ENCODE measurements at places on chromosomes 3 and 15.

GRCh38 chr3:16352428-16352827, 87.4 kb downstream of the OXNAD1 start:
- no peak for DNase-seq

GRCh38 chr3:127678315-127678599, 5.5 kb downstream of the ABTB1 start:
- no peak for DNase-seq

GRCh38 chr3:123375014-123375940, 73.6 kb downstream of the ADCY5 start:
- no peak for DNase-seq

DNA sequence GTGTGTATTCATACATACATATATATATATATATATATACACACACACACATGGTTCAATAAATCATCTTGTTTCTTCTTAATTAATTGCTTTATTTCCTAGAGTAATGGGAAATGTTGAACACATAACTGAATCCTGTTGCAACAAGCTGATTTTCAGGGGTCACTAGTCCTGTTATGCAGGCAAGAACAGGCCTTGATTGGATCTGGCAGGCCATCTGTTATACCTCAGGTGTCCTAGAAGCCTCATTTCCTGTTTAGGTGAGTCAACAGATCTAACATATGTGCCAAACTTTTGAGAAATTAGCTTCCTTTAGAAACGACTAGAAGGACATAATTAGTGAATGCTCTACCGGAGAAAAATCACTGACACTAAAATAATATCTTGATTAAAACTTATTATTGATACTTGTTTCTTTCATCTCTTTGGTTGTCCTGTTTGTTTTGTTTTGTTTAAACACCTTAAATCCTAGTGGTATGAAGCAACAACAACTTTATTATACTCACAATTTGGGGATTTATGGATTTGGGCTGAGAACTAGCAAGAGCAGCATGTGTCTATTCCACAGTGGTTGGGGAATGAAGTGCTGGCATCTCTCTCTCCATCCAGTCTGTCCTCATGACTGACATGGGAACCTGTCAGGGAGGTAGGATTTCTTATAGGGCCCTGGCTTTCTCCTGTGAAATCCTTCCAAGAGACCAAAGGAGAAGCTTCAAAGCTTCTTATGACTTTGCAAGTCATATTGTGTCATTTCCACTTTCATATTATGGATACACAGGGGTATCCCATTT, 552.6 kb downstream of the NSUN3 start:
- no peak for DNase-seq

GRCh38 chr3:161050935-161051334, 54.2 kb downstream of the B3GALNT1 start:
- no peak for DNase-seq

DNA sequence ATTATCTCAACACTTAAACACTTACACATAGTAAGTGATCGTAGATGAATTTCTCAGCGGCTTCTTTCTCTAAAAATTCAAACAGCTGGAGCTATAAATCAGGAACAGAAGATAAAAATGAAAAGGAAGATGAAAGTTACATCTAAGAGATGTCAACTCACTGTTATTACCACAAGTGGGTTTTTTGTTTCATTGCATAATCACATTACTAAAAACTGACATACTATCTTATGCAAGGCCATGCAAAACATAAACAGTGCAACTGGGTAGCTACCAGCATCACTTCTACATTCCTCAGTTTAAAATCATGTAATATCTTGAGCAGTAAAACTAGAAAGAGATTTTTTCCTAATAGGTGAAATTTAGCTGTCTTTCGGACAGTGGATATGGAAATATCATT, 14.9 kb downstream of the MINDY4B start:
- no peak for DNase-seq

GRCh38 chr3:45748068-45748467, 48.3 kb downstream of the SLC6A20 start:
- DNase-seq = no peak

GRCh38 chr3:143326983-143327778, 207.6 kb downstream of the CHST2 start:
- no peak for DNase-seq

DNA sequence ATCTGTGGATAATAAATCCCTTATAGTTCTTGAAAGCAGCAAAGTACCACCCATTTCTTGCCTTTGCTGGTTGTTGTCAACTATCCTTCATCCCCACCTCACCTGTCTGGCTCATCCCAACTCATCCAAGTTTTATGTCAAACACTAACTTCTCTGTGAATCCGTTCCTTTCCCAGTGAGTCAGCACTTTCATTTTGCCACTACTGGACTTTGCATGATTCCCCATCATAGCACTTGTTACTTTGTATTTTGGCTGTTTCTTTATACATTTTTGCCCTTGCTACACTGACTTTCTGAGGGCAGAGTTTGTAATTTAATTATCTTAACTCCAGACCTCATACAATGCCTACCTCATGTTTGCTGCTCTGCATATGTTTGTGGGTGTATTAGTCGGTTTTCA, 90.8 kb upstream of the RORA start:
- DNase-seq = no peak

GRCh38 chr15:73082812-73083211, 30.5 kb downstream of the NEO1 start:
- DNase-seq = no peak

DNA sequence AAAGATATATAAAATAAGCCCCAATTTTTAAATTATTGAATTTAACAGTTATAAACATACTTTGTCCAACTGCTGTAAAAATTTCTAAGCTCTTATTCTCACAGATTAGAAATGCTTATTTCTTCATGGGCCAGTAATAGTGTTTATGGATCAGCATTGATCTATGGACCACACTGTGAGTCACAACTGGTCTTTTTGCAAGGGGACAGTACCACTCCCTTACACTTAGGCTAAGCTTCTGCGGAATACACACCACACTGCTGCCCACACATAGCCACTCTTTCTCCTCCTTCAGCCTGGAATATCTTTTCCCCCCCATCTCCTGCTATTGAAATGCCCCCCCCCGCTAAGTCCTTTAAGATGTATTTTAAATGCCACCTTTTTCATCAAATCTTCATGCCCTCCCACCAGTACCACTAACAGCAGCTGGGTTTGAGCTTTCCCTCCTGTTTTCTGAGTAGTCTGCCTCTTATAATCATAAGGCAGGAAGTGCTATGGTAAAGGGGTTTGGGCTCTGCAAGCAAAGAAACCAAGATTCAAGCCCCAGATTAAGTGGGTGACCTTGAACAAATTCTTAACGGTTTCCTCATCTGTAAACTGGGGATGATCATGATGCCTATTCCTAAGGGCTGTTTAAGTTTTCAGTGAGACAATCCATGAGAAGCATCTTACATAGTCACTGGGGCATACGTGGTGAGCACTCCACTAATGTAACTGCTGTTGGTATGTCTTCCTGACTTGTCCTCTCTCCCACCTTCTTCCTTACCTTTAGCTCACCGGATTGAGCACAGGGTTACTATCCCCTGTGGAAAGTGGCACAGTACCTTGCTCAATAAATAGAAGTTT, 69.2 kb downstream of the DCUN1D1 start:
- no peak for DNase-seq

GRCh38 chr3:156433910-156434309, 121.0 kb downstream of the SSR3 start:
- no peak for DNase-seq

DNA sequence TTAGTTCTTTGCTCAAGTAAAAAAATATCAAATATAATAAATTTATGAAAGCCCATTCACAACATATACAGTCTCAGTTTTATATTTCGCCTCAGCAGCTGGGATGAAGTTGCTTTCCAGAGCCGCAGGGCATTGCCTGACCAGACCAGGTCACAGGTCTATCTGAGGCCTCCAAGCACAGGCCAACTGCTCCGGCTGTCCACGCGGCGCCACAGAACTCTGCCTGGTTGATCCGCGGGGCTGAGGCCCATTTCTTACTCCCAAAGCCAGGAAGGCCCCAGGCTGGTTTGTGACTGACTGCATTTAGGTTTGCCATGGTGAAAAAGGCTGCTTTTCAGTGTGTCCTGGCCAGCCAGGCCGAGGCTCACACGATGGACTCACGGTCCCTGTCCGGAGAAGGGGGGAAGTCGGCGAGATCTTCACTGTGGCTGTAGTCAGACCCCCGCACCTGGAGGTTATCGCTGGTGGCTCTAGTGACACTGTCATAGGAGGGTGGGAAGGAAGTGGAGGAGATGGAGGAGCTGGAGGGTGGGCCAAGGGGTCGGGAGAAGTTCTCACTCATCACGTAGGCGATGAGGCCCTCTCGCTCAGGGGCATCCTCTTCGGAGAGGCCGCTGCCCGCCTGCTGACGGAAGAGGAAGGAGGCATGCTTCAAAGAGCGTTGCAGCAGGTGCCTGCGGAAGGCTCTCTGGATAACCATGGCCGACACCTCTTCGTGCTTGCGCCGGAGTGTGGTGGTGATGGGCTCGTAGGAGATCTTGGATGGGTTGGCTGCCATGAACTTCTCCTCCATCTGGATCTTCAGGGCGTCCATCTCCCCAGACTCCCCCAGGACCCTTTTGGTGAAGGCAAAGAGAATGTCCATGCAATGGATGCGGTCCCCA, 54.1 kb downstream of the EXOG start:
- DNase-seq = no peak

DNA sequence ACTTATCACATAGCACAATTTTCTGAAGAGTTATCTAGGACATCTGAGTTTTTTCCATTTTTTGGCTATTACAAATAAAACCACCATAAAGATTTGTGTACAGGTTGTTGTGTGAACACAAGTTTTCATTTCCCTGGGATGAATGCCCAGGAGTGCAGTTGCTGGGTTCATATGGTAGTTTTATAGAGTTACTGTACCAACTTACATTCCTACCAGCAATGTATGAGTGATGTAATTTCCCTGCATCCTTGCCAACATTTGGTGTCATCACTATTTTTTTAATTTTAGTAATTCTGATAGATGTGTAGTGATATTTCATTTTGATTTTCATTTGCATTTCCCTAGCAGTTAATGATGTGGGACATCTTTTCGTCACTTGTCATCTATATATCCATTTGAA, 20.5 kb downstream of the FILIP1L start:
- no peak for DNase-seq

DNA sequence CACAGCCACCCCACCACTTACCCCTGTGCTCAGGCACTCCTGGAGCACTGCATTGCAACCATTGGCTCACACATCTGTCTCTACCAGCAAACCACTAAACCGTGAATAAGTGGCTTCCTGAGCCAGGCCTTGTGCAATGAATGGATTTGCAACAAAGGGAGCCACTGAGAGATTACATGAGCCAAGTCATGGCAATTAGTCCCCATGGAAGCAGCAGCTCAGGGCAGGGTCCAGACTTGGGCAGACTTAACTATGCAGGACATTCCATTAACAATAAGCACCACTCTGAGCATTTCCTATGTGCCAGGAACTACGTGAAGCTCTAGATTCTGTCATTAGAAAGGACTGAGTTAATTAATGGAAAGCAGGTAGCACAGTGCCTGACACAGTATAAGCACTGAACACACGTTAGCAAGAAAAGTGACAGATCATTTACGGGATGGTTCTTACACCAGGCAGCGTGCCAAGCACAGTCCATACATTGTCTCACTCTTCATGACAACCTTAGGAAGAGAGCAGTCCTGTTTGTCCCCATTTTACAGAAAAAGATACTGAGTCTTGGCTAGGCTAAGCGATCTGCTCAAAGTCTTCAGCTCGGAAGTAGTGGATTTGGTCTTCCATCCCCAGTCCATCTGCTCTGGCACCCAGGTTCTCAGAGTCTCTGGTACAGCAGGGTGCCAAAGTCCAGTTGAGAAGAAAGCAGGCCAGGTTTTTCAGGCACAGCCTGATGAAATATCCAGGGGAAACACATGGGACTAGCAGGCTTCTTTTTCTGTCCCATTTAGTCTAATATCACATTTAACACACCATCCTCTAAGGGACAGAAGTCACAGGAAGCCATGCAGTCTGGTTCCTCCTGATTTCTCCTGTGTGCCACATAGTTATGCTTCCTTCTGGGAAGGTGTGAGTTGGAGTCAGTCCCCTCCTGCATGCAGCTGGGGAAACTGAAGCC, 44.1 kb downstream of the LIPC start:
- no peak for DNase-seq

DNA sequence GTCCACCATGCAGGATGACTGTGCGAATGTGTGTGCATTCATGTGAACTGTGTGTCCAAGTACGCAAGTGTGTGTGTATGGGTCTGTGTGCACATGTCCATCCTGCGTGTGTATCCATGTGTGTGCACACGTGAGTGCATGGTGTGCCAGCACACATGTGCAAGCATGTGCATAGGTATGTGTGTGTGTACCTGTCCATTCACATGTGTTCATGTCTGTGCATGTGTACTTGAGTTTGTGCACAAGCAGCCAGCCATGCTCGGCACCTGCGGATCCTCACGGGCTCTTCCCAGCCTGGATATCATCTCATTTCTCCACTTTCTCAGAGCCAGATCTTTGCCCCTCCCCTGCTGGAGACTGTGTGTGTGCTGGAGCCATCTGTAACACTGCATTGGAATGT, 18.7 kb upstream of the PLXNA1 start:
- no peak for DNase-seq

DNA sequence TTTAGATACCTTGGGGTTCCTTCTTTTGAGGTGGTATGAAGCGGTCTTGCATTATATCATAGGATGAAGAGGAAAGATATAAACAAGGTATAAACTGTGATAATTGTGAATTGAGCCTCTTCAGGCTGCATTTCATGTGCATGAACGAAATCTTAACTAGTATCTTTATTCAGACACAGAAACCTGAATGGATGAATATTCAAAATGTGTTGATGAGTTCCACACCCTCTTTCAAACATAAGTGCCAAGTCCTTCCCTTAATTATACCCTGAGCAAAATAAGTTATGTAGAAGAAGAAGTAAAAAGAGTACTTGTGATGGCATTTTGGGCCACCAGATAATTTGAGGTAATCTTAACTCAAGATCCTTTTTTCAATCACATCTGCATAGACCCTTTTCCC, 103.1 kb upstream of the CFAP20DC start:
- DNase-seq = no peak

GRCh38 chr15:78866803-78867202, 5.9 kb upstream of the MORF4L1 start:
- DNase-seq = no peak
